ENCODE measurements at places on chromosomes 13 and 19.

DNA sequence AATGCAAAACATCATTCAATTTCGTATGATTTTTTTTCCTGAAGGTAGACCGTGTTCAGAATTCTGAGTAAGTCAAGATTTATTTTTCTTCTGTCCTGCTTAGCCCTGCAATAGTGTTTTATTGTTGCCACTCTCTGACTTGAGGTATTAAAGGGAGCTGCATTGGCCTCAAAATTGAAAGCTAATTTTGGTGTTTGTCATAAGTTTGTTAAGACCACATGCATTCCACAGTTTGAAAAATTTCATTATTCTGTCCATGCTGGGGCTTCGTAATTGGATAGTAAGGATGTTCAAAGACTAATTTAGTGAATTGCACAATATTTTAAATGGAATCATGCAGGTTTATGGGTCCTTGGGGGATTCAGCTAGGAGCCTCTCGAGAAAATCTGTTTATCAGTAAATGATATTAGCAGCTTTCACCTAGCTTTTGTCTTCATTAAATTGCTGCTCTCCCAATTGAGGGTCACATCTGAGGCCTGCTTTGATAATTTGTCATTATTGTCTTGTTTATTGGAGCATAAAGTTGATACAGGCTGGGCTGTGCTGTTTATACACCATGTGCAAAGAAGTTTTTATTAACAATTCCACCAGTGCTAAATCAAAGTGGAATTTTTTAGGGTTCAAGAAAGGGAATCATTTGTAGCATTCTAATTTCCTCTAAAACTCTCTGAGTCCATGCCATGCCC is 339.8 kb upstream of the OBI1 start:
- no peak for DNase-seq

DNA sequence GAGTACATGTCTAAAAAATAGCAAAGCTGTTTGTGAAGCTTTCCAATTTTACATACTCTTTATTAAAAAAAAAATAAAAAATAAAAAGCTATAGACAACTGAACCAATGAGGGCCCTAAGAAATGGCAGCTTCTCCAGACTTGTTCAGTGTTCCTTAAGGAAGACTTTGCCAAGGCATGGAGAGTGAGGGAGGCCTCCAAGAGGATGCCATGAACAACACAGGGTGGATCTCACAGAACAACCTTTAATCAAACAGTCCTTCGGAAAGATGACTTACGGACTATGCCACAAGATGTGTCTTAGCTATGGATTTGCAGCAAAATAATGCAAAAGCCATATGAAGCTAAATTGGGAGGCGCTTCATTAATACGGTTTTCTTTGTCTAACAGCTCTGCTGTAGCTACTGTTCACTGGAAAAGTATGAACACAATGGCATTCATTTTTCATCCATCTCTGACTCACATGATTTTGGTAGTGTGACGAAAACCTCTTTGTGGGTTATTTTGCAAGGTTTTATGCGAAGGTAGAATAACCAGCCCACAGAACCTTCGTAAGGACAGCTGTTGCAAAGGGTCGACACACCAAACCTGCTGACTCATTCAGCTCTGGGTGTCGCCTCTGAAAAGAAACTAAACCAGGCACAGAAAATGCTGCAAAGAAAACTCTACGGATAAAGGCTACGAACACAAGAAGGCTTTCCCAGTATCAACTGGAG is 27.7 kb downstream of the EFNB2 start:
- DNase-seq = no peak

DNA sequence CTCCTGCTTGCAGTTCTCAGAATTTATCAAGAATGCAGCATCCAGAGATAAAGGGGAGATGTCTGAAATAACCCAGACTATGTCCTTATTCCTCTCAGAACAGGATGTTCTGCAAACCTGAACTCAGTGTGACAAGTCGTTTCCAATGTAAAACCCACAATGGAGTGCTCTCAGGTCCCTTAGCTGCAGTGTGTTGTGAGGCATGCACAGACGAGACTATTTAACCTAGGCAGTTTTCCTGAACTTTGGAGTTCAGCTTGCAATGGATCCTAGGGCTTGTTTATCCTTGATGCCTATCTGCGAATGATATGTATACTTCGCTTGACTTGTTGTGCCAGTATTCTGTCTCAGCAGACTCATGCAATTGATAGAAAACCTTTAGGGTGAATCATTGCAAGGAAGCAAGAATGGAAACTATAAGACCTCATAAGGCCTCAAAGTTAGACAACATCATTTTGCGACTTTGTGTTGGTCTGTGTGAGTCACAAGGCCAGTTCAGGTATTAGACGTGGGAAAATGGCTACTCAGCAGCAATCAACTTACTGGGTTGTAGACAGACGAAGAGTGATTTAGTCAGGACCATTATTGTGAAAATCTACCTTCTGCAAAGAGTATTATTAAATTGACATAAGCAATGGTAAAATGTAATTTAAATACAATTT is 2439.9 kb upstream of the PCDH20 start:
- no peak for DNase-seq

GRCh38 chr13:32938314-32938713 is 77.9 kb upstream of the KL start:
- no peak for DNase-seq

- DNase-seq = no peak
Observed at GRCh38 chr19:9940778-9941177, 4.5 kb upstream of the OLFM2 start.

All from NCI-H2081 treated with DMSO at 0.1 percent for 48 hours (cell line).